ENCODE measurements at places on chromosomes 6 and 20.
A peak's percentile ranks its signal among the peaks of the same experiment; 100 is the strongest.

DNA sequence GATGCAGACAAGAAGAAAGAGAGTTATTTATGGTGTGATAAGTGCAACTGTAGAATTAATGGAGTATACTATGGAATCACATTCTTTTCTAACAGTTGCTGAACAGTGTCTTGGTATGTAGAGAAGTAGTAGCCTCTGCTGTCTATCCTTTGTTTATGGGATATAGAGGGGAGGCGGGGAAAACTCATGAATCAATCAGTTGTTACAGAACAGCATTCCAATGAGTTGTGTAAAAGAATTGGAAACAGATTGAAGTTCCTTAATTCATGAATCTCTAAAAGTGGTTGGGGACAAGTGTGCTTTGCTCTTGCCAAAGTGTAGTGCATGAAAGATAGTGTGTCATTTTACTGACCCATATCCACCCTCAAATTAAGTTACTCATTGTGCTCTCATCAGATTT is 77.7 kb downstream of the FLRT3 start:
- DNase-seq, result no peak

DNA sequence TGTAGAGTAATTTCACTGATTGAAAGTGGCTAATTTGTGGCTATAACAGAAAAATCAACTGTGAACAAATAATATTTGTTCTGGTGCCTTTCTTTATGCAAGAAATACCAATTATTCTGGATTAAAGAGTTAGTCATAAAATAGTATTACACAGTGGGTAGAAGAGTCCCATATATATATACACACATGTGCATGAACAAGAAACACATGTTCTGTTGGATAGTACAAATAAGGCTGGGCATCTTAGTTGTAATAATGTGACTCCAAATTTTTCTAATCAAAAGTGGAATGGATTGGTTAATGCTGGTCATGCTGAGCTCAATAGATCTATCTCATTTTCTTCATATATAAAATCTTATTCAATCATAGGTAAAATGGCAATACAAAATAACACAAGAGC is 179.4 kb downstream of the OGFRL1 start:
- no peak for DNase-seq

GRCh38 chr20:37992802-37993409 is 40.4 kb downstream of the TTI1 start:
- DNase-seq, result peak; percentile 81

DNA sequence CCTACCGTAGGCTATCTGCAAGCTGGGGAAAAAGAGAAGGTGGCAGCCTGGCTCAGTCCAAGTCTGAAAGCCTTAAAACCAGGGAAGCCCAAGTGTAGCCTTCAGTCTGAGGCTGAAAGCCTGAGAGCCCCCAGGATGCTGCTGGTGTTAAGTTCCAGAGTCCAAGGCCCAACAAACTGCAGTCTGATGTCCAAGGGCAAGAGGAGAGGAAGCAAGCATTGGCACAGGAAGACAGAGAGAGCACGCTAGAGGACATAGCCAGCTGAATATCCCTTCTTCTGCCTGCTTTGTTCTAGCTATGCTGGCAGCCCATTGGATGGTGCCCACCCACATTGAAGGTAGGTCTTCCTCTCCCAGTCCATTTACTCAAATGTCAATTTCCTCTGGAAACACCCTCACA is 12.1 kb upstream of the L3MBTL1 start:
- no peak for DNase-seq

DNA sequence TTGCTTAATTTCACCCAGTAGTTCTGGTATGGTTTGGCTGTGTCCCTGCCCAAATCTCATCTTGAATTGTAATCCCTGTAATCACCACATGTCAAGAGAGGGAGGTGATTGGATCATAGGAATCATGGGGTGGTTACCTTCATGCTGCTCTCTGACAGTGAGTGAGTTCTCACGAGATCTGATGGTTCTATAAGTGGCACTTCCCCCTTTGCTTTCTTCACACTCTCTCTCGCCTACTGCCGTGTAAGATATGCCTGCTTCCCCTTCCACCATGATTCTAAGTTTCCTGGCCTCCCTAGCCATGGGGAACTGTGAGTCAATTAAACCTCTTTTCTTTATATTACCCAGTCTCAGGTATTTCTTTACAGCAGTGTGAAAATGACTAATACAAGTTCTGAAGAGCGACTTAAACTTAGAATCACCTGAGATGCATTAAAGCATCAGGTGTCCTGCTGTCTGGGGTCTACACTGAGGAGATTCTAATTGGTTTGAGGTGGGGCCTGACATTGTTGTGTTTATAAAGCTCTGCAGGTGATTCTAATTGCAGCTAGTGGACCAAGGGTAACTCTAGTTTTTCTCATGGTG is 82.1 kb upstream of the DTNBP1 start:
- DNase-seq, result no peak

DNA sequence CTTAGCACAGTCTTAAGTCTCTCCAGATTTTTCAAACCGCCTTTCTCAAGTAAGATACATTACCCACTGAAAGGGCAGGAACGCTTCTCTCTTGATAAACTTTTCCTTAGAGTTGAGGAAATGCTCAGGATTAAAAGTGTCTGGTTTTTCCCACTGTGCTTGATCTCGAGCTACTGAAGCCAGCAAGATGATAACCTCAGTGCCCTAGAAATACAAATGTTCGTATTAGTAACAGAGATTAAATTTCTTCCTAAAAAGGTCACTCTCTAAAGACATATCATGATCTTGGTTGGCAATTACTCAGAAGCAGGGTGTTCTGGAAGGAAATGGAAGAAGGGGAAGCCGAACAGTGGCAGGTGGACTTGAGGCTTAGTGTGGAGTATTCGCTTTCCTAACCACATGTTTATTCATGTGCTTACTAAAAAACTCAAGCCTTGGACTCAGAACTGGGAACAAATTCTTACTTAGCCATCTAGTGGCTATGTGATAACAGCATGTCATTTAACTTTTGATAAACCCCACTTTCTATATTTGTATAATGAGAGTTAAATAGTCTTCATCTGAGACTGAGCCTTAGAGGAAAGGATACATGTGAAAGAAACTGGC is 20.1 kb downstream of the C6orf141 start:
- DNase-seq, result peak; percentile 10

- DNase-seq, result no peak
These were observed 24.2 kb downstream of the ASXL1 start for GRCh38 chr20:32382102-32382950.
